SW 1271 (cell line): ENCODE measurements at places on chromosomes 11 and 22.

DNA sequence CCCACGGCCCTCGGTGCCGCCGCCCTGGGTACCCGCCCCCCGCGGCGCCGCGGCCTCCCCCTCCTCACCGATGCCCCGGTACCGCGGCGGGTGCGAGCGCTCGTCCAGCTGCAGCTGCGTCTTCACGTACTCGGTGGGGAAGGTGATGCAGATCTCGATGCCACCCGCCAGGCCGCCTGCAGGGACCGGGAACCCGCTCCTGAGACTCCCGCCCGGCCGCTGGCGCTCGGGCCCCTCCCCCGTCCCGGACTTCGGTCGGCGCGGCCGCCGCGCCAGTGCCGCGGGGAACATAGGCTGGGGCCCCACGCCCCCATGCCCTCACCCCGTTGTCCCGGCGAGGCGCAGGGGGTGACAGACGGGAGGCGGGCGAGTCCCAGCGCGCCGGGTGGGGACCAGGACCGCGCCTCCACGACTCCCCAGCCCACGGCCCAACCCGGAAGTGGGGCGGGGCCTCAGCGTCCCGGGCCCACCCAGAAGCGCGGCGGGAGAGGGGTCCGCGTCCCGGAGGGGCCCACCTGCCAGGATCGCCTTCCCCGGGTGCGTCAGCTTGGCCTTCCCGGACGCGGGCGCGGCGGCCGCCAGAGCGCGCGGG, 375 bp downstream of the SLC25A1 start:
- no peak for DNase-seq

GRCh38 chr11:86741839-86742805, 58.2 kb upstream of the PRSS23 start:
- DNase-seq, result no peak

- no peak for DNase-seq
Observed at GRCh38 chr11:45766469-45766868, 38.5 kb upstream of the SLC35C1 start.

GRCh38 chr22:19875061-19875530, 20.4 kb upstream of the GNB1L start:
- DNase-seq, result no peak

GRCh38 chr11:6746626-6747025, 25.1 kb downstream of the OR2AG2 start:
- DNase-seq, result no peak

DNA sequence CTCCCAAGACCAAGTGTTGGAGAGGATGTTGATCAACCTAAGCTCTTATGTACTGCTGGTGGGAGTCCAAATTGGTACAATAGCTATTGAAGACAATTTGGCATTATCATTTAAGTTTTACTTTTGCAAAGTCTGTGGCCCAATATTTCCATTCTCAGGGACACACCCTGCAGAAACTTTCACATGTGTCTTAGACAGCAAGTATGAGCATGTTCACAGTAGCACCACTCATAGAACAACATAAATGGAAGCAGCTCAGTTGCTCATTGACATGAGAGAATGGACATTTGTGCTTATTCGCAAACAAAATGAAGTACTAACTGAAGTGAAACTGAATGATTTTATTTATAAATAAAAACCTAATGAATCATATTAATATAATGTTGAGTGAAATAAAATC, 135.5 kb downstream of the NOX4 start:
- no peak for DNase-seq

GRCh38 chr11:120188371-120188770, 22.5 kb upstream of the OAF start:
- DNase-seq, result no peak

DNA sequence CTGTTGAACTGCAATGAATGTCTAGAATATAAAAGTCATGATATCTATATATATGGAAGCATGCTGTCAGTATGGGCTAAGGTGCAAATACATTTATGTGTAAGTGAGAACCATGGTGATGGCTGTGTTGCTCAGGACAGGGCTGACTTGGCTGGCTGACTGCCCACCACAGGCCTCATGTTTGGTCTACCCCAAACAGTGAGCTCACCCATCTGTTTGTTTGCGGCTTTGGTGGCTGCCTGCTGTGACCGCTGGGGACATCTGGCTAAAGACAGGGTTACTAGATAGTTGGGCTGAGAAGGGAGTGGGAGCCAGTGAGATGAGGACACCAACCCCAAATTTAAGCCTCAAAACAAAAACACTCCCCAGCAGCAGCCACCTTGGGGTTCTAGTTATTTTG, 6.3 kb downstream of the CD44 start:
- DNase-seq, result no peak

DNA sequence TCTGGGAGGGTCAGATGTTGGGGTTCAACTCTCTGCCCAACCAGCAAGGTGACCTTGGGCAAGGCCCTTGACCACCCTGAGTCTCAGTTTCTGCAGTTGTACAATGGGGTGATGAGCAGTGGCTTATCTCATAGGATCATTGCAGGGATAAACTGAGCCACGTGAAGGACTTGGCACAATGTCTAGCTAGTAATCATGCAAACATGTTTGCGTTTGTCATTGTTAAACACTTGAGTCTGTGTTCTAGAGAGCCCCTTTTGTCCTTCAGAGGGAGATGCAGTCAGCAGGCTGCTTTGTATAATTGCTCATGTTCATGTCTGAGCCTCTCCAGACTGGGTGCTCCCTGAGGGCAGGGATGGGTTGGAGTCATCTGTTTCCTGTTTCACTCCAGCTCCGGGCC, 15.8 kb downstream of the CD82 start:
- DNase-seq, result no peak

GRCh38 chr11:7016011-7016410, 4.1 kb downstream of the ZNF214 start:
- no peak for DNase-seq

GRCh38 chr11:86176165-86176884, 68.2 kb upstream of the EED start:
- DNase-seq, result no peak

GRCh38 chr11:69654001-69654659, 13.2 kb downstream of the CCND1 start:
- no peak for DNase-seq

DNA sequence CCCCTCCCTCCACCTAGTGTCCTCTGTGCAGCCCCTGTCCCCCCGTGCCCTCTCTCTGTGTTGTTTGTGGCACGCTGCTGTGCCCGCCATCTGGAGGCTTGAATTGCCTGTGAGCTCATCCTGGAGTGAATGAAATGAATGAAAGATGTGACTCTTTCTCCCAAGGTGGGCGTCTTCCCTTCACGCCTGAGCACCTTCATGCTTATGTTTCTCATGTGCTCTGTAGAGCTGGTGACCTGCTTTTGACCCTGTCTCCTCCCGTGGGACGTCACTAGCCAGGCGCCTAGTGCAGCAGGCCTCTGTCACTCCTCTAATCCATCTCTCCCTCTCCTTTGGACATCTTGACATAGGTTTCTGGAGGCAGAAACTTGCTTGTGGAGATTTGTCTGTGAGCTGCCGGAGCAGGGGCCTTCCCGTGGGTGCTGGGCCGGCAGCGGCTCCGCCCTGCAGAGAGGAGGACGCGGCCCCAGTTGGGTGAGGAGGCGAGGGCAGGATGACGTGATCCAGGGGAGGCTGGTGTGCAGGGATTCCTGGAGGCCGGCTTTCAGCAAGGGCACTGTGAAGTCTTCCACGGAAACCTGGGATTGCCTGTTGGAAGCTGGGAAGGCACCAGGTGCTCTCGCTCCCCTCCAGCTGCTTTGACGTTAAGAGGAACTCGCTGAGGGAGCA, 40.6 kb downstream of the MUC6 start:
- DNase-seq, result no peak

DNA sequence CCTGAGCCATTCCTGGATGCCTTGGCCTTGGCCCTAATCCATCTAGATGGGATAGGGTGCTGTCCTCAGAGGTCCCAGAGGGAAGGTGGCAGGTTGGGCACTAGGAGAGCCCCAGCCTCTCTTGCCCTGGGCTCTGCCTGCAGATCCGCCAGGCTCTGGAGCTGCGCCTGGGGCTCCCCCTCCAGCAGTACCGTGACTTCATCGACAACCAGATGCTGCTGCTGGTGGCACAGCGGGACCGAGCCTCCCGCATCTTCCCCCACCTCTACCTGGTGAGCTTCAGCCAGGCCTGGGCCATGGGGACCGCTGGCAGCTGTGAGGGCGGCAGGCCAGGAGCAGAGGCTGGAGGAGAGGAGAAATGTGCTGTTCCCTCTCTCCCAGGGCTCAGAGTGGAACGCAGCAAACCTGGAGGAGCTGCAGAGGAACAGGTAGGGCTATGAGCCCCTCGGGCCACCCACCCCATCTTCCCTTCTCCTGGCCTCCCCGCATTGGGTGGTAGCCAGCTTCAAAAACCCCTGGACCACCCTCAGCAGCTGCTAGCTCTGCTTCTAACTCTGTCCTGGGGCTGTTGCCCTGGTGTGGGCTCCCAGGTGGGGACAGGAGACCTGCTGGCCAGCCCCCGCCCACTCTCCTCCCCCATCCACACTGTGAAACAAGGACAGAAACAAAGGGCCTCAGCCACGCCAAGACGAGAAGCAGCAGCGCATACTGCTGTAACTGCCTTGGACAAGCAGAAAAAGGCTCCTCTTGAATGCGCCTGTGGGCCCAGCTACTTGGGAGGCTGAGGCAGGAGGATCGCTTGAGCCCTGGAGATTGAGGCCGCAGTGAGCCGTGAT, 4.9 kb downstream of the SSH3 start:
- no peak for DNase-seq

GRCh38 chr11:28195449-28195848, 87.3 kb downstream of the METTL15 start:
- no peak for DNase-seq

GRCh38 chr11:34910817-34911216, 5.4 kb downstream of the APIP start:
- no peak for DNase-seq

DNA sequence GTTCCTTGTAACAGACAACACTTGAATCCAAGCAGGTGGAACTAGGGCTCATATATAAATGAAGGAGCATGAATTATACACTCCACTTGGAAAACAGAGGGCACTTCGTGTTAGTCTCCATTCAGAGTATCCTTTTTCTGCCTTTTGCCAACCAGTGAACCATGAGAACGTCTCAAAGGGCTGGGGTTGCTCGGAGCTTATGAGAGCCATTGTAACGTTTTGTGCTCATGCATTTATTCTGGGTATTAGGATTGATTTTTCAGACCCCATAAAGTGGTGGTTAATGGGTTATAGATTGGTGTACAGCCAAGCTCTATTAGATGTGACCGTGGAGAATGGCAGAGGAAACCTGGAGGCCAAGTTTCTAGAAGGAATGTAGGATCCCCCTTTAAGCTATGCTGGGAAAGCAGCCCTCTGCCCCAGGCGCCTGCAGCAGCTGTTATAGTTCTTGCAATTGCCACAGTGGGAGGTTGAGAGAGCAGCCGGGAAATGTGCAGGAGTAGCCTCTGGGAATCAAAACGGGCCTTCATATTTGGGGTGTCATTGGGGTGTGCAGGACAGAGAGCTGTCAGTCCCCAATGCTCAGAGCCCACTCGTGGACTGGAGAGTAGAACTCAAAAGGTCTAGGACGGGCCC, 54.6 kb upstream of the ASPHD2 start:
- DNase-seq, result no peak

DNA sequence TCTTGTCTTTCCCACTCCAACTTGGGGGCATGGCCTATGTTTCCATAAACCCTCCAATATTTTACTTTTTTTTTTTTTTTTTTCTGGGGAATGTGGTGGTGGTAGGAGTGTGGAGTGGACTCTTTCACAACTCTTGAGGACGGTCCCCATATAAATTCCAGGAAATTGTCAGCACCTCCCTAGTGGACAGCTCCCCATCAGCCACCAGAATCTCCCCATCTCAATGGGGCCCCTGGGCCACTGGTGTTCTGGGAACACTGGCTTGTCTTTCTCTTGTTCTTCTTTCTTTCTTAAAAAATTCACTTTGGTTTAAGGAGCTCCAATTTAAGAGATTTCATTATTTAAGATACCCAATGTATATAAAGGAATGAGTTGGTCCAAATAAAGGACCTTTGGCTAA, 74.1 kb downstream of the ADM start:
- DNase-seq, result no peak

GRCh38 chr11:72643547-72643946, 30.7 kb downstream of the PDE2A start:
- peak; percentile 77 for DNase-seq

- DNase-seq, result no peak
Observed at GRCh38 chr11:41789376-41789775, 329.9 kb upstream of the LRRC4C start.
